COR-L47 (cell line): ENCODE measurements at places on chromosomes 1 and 21.
A peak's percentile ranks its signal among the peaks of the same experiment; 100 is the strongest.

- DNase-seq: no peak
These were observed 4.6 kb downstream of the TMOD4 start for GRCh38 chr1:151171190-151171589.

DNA sequence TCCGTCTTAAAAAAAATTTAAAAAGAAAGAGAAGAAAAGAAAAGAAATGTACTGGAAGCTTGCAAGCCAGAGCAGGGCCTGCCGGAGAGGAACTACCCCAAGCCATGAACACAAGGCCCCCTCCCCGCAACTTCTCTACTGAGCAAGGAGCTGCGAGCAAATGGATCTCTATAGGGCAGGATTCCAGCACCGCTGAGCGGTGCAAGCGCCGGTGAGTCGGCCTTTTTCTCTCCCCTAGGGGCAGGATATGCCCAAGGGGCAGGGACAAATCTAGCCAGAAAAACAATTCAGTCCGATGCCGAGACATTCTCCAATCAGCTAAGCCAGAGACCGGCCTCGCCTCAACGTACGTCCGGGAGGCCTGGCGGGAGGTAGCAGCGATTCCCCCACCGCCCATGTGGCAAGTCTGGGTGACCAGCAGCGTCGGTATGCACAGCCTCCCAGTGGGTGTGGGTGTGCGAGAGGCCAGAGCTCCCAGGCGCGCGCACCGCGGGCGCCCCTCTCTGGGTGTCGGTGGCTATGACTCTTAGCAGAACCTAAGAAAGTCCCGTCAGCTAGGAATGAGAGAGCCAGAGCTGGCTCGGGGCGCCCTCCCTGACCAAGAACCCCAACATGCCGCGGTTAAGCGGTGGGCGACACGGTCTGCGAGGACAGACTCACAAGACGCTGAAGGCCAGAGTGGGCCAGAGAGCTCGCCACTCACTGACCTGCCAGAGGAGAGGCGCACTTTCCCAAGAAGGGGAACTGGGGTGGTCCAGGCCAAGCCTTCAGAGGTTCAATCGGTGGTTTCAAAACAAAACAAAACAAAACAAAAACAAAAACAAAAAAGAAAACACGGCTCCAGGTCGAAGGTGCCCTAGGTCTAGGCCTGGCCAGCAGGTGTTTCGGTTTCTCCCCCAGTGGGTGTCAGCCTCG is 1.9 kb downstream of the CSMD2 start:
- peak; percentile 82 for DNase-seq

GRCh38 chr1:216600730-216601609 is 122.3 kb downstream of the ESRRG start:
- peak; percentile 85 for DNase-seq

GRCh38 chr1:40385437-40386358 is 12.2 kb downstream of the SMAP2 start:
- no peak for DNase-seq

DNA sequence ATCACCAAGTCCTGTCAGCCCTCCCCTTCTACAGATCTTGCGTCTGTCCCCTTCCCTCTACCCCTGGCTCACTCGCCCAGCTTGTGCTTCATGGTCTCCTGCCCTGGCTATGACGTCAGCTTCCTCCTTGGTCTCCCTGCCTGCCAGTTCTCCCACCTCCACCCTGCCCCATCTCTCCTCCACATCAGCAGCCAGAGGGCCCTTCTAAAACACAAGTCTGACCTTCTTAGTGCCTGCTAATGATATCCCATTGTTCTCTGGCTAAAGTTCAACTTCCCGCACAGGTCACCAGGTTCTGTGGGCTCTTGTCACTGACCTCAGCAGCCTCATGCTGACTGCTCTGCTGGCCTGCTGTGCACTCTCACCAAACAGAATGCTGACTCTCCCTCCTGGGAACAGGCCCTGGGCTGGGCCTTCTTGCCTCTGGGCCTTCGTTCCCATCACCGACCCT is 24.7 kb upstream of the MYCL start:
- DNase-seq: no peak

DNA sequence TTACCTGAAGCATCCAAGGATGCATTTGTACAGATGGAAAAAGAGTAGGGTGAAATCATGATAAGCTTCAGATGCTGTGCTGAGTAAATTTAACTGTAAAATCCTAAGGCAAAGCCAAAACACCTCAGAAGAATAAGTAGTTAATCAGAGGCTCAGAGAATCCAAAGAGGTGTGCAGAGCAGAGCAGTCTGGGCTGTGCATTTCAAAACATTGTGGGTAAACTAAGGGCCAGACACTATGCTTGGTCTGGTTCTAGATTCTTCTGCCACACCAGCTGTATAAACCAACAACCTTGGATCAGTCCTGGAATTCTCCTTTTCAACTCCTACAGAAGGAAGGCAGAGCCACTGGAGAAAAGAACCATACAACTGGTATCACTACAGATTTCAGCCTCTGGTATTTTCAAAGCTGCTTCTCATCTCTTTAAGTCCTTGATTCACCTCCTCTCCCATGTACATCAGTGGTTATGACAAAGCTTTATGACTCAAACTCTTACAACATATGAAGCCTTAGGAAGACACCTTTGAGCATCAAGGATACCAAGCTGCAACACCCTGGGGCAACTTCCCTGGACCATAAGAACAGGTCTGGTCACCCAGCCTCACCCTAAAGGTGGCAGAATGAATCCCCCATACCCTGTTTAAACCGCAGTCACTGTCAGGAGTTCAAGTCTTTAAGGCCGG is 11.6 kb upstream of the HIPK1 start:
- DNase-seq: no peak

GRCh38 chr1:27306892-27307761 is 14.8 kb upstream of the TMEM222 start:
- no peak for DNase-seq

DNA sequence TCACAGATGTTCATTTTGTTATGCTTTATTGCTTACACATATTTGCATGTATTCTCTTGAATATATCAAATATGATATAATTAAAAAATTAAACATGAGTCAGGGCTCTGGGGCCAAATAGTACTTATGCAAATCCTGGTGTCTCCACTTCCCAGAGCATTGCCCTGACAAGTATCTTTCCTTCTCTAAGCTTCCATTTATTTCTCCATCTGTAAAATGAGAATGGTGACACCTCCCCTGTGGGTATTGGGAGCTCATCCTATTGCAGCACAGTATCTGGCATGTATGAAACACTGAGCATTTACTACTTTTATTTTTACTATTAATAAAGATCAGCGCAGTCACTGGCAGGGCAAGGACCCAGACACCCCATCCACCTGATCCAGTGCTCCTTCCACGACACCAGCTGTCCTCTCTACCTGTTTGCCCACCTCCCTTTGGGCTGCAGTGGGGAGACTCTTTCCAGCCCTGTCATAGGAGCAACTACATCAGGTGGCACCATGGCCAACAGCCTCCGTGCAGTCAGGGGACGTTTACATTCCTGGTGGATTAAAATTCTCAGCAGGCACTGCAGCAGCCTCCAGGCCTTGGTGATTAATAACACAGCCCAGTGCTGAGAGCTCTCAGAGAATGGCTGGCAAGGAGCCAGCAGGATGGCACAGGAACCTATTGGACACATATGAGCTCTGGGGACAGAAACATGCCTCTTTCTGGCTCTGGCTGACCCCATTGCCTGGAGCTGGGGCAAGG is 113.0 kb downstream of the DMRTB1 start:
- peak; percentile 69 for DNase-seq

GRCh38 chr1:112255080-112255479 is 140.9 kb upstream of the CTTNBP2NL start:
- DNase-seq: no peak
